ENCODE measurements at places on chromosomes 4 and X.

DNA sequence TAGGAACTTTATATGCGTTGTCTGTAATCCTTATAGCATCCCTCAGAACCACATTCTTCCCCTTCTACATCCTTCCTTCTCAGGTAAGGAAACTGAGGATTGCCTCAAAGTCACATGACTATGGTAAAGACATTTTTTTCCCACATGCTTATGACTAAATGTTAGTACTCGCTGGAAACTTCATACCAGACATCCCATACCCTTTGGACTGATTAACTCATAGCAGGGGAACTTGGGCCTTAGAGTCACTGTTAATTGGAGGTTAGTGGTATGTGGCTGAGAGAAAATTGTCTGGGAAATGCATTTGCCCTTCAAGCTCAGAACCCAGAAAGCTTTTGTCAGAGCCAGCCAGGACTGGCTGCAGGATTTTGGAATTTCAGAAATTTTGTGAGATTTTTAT lies 155.0 kb downstream of the RELL1 start:
- no peak for DNase-seq

GRCh38 chrX:154411981-154412340 lies 622 bp downstream of the TAFAZZIN start:
- DNase-seq, result peak; percentile 77

DNA sequence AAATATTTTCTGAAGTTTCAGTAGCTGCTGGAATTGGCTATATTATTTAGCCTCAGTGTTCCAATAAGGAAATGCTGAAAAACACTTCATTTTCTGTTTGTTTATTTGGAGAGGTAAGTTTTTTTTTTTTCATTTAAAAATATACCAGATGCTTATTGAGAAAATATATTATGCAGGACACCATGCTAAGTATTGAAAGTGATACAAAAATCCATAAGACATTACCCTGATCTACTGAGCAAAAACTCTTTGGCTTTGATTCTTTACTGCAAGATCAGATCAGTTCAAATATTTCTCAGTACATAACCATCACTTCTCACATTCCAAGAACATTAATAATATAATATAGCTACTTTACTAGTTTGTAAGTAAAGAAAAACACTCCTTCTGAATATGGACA lies 123.4 kb upstream of the PACRGL start:
- no peak for DNase-seq

- DNase-seq, result no peak
These were observed 149.7 kb downstream of the ANTXR2 start for GRCh38 chr4:79923281-79923680.

GRCh38 chr4:55980725-55981124 lies 32.0 kb downstream of the CEP135 start:
- no peak for DNase-seq

GRCh38 chr4:162921178-162921785 lies 245.4 kb downstream of the NAF1 start:
- DNase-seq, result peak; percentile 2

GRCh38 chrX:135185795-135186443 lies 14.7 kb upstream of the CT55 start:
- DNase-seq, result peak; percentile 40

DNA sequence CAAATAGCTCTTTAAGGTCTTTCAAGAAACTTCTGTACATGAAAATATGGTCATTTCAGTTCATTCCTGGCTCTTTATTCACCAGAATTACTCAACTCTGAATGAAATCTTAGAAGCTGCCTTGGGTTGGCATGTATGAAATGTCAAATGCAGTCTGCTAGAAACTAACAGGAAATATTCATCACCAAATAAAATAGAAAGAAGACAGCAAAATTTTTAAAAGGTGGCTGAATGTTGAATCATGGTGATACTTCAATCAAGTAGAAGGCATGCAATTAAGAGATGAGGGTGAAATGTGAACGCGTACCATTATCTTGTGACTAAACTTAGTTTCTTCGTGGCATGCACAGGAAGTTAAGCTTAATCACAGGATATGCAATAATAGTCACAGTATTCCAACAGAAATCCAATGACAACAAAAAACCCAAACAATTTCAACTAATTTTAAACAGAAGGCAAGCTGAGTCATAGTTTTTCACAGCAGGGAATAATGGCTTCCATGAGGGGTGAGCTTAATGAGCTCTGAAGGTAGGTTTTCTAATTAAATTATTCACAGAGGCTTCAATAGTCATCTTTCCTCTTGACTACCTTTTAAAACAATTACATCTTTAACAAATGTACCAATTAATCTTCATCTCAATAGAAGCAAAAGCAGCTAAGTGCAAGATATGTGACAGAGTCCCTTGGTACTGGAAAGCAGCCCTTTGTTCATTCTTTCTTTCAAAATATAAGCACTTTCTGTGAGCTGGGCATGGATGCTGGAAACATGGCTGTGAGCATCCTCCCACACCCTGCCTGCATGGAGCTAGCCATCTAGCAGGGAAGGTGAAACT lies 44.5 kb downstream of the SCFD2 start:
- no peak for DNase-seq

- no peak for DNase-seq
These were observed 34.7 kb downstream of the LONRF3 start for GRCh38 chrX:119009071-119009470.

- DNase-seq, result no peak
These were observed 61.5 kb downstream of the RFC1 start for GRCh38 chr4:39304651-39305050.

GRCh38 chr4:90584051-90584450 lies 456.9 kb downstream of the CCSER1 start:
- peak; percentile 12 for DNase-seq

- peak; percentile 28 for DNase-seq
These were observed 45.8 kb downstream of the SLC39A8 start for GRCh38 chr4:102299354-102300107.

GRCh38 chrX:110322603-110323002 lies 4.7 kb upstream of the AMMECR1 start:
- no peak for DNase-seq

DNA sequence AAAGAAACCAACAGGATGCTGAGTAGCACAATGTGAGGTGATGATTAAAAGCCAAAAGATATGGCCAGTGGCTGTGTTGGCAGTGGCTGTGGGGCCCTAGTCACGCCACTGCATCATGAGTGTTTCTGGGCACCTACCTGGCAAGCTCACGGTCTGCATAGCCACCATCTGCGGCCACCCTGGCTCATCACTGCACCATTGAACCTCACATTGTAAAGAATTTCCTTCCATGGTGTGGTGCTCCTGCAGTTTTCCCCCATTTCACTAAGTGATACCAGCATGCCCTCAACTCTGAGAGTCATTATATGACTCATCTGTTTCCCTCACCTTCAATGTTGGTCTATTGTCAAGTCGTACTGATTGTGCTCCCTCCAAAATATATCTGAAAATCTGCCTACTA lies 45.5 kb upstream of the CLNK start:
- no peak for DNase-seq

GRCh38 chrX:14027511-14028019 lies 2.1 kb downstream of the GEMIN8 start:
- DNase-seq, result no peak

- DNase-seq, result peak; percentile 66
These were observed 139.3 kb downstream of the TLL1 start for GRCh38 chr4:166012129-166013030.

- no peak for DNase-seq
These were observed 970.4 kb downstream of the RPA4 start for GRCh38 chrX:97854086-97854485.

- no peak for DNase-seq
These were observed 269.9 kb upstream of the NRK start for GRCh38 chrX:105552395-105552794.

DNA sequence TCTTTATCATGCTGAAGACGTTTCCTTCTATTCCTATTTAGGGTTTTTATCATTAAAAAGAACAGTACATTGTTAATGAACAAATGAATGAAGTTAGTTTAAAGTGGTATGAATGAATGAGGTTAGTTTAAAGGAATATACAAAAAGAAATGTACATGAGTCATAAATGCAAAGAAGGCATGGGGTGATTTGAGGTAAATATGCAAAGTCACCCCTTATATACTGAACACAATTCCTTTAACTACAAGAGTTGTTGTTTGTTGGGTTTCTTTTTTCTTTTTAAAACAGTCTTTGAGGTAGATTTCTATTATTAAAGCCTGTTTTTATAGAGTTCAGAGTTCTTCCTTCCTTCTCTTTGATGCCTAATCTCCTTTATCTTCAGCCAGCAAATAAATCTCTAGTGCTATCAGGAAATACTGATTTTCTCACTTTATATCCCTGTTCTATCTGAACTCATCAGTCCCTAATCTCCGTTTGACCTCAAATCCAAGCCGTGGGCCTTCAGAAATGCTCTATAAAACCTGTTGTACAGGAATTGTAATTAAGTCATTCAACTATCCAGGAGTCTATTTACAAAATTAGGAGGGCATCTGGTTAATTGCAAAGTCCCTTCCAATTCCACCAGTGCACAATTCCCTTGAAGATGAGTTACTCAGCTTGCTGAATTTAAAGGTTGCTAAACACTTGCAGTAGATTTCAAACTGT lies 31.6 kb upstream of the ABCG2 start:
- no peak for DNase-seq

- no peak for DNase-seq
These were observed 399.6 kb downstream of the NLGN4X start for GRCh38 chrX:5829060-5829459.

DNA sequence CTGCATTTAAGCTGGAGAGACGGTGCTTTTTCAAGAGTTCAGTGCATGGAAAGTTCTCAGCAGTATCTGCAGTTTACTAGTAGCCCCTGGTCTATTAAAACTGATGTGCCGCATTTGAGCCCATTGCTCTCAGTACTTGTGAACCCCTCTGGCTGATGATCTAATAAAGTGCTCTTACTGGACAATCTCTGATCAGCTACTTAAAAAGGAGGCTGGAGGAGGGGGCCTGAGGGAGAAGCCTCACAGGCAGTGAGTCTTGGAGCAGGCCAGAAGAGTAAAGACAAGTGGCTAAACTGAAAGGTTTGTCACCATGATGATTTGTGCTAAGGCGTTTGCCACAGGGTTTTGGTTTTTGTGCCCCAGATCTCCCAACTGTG lies 138.5 kb downstream of the ARX start:
- DNase-seq, result peak; percentile 38

DNA sequence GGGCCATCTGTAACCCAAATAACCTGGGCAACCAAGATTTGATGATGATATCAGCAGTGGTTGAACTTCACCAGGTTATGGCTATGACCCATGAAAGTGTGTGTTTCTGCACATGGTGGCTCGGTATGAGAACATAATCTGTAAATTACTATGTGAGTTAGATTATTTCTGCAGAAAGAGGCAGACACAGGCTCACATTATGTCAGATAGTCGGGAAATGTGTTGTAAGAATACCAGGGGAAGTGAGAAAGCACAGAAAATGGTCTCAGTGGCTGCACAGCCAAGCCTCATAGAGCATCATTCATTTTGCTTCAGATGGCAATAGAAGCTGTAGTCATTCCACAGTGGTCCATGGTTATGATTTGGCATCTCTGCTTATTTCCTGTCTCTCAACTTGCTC lies 63.0 kb upstream of the RBPJ start:
- DNase-seq, result no peak

GRCh38 chrX:27746516-27746915 lies 61.3 kb upstream of the MAGEB10 start:
- DNase-seq, result no peak

DNA sequence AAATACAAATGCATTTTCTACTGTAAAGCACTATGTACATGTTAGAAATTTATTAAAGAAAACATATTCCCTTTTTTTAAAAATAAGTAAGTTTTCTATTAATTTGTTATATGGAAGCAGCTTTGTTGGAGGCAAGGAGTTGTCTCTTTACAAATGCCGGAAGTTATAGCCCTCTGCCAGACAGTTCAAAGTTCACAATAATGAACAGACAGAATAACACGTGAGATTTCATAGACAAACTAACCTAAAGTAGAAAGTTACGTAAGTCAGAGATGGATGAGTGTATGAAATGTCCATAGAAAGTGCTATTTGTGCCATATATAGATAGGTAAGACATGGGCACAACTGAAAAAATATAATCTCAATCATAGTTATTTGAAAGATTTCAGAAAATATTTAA lies 43.9 kb upstream of the NEIL3 start:
- no peak for DNase-seq

- no peak for DNase-seq
These were observed 44.8 kb downstream of the DCLK2 start for GRCh38 chr4:150123087-150123486.

DNA sequence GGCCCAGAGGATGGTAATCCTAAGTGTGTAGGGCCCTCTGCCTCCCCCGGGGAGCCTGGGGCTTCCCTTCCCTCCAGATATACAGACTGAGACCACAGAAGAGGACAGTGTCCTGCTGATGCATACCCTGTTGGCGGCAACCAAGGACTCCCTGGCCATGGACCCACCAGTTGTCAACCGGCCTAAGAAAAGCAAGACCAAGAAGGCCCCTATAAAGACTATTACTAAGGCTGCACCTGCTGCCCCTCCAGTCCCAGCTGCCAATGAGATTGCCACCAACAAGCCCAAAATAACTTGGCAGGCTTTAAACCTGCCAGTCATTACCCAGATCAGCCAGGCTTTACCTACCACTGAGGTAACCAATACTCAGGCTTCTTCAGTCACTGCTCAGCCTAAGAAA lies 1.9 kb downstream of the TRO start:
- DNase-seq, result no peak

DNA sequence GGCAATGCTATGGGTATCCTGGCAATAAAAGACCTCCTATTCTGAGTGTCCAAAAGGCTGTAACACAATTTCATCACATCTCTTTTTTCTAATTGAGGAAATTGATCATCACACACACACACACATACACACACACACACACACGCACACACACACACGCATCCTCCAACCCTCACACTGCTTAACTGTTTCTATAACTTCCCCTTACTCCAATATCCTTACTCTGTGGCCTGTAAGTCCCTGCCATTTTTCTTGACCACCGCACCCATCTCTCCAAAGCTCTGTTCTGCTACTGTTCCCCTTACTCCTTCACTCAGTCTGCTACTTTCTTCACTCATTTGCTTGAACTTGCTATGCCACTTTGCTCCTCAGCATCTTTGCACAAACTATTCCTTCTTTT lies 115.6 kb downstream of the AMELX start:
- no peak for DNase-seq

GRCh38 chr4:4849106-4849505 lies 10.4 kb upstream of the MSX1 start:
- DNase-seq, result no peak

GRCh38 chrX:45143455-45143854 lies 57.2 kb downstream of the DIPK2B start:
- no peak for DNase-seq

DNA sequence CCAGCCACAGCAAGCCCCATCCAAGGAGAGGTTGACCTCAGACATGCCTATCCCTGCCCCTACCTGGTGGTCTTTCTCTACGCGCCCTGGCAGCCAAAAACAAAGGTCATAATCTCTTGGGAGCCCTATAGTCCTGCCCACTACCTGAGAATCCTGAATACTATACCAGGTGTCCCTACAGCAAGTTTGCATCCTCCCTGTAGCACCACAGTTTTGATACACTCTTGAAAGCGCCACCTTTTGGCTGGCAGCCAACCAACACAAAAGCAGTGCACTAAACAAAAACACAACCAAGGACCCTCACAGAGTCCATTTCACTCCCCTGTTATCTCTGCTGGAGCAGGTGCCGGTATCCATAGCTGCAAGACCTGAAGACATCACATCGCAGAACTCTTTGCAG lies 523.8 kb upstream of the CPEB2 start:
- no peak for DNase-seq
